ENCODE measurements at places on chromosomes 11 and 22. TPM values are rescaled to one million over a fixed set of nuclear protein-coding genes. Genes with fewer than 3 reads are reported as not detected.

SMTNL1 gene
- not detected for total RNA-seq

DNA sequence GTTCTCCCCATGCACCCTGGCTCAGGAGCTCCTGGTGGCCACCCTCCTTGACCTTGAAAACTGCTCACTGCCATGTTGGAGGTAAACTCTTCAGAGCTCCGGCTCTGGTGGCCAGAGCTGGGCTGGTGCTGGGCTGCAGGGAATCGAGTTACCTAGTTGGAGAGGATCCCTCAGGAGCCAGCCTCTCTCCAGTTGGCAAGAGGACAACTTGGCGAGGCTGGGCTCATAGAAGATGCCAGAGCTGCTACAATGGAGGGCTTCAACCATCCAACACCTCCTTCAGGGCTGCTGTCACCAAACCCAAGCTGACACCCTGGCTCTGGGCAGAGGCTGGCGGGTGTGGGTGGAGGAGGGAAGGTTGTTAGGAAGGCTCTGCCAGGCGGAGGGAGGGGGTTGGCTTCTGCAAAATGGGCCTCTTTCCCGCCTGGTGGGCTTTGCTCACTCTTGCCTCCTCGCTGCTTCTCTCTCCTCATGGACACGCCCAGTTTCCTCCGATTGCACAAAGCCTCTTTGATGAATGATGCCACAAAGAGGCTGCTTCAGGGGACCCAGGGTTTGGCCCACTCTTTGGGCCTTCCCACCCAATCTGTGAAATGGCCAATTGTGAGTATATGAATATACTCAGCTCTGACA, 53.1 kb downstream of the THAP12 start:
- DNase-seq: no peak

DNA sequence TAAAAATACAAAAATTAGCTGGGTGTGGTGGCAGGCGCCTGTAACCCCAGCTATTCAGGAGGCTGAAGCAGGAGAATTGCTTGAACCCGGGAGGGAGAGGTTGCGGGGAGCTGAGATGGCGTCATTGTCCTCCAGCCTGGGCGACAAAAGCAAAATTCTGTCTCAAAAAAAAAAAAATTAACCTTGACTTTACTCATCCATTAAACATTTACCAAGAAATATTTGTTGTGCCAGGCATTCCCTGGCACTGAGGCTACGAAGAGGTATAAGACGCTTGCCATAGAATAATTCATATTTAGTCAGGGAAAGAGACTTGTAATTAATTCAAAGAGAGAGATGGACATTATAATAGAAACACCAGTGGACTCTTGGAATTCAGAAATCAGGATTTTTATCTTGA, 13.2 kb upstream of the PAFAH1B2 start:
- DNase-seq: no peak

GRCh38 chr11:47881145-47881544, 33.0 kb upstream of the NUP160 start:
- no peak for DNase-seq

DNA sequence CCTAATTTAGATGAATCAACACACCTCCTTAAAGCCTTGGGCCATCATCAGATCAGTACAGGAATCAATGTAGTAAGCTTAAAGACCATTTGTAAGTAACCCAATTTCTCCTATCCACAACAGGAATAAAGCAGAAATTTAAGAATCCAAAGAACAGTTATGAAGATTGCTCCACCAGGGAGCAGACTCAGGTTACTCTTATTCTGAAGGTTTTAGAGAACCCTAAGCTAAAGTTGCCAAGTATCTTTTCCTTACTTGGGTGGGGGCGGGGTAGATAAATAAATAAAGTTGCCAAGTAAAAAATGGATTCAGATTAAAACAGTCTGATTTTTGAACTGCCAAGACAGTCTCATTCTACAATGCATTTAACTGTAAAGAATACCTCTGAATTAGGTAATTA, 18.1 kb downstream of the CKAP5 start:
- no peak for DNase-seq
